Vagina (tissue), 2 donors: ENCODE measurements at places on chromosomes 11 and 22.

- no peak overlapping the region for H3K27ac ChIP-seq
- H3K4me3 ChIP-seq: no peak overlapping the region
Measured at GRCh38 chr11:113553915-113554314, 78.7 kb upstream of the DRD2 start.

DNA sequence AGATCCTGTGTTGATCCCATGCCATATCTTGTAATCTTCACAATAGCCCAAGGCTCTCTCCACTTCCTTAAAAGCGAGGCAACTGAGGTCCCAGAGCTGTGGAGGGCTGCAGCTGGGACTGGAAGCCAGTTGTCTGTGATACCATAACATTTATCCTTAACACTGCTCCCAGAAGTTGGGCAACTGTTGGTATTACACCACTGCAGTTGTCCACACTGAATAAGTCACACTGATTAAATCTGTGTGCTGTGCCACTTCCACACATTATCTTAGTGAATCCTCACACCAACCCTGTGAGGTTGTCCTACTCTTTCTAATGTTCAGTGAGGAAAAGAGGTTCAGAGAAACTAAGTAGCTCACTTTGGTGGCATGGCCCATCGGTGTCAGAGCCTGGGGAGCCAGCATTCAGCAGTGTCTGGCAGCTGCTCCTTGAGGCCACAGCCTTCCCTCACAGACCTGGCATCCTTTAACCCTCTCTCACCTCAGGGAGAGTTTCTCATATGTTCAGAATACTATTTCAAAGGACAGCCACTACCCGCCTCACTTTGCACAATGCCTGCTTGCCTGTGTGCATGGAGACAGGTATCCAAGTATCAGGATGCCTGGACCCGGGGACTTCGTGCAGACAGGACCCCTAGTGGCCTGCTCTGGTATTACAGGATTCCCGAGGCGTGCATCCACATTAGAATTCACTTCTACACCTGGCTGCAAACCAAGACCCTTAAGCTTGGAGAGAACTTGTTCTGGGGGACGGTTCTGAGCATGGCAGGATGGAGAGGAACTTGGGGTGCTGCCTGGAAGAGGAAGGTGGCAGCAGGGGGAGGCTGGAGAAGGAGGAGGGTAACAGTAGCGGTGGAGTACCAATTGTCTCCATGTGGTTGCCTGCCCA, 221.9 kb upstream of the TBCEL start:
- no peaks in the 10 kb centered on the region for H3K4me1 ChIP-seq
- H3K27ac ChIP-seq: no peak overlapping the region
- H3K27me3 ChIP-seq: no peaks in the 10 kb centered on the region
- no peaks in the 10 kb centered on the region for H3K36me3 ChIP-seq
- no peak overlapping the region for H3K4me3 ChIP-seq

- DNase-seq: no peak
- H3K36me3 ChIP-seq: no peaks in the 10 kb centered on the region
- peak overlapping the region; percentile 92 for H3K4me3 ChIP-seq
- peaks cover 45% of the 10 kb centered on the region for H3K4me1 ChIP-seq
- H3K27me3 ChIP-seq: no peaks in the 10 kb centered on the region
Measured at GRCh38 chr22:23893121-23893944, 850 bp upstream of the MIF start.

DNA sequence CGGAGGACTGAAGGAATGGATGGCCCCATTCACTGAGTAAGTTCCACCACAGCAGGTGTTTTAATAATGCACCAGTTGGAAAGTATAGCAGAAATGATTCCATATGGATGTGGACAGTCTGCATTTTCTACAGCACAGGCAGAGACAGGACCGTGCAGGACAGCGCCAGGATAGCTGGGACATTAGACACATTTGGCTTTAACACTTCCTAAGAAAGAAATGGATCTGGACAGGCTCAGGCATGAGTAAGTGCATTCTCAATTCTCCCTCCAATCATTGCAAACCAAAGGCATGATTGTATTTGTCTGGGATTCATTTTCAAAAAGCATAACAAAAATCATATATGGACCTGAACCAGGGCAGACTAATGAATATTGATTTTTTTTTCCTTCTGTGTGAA, 233.0 kb upstream of the POU2AF2 start:
- no peaks in the 10 kb centered on the region for H3K27me3 ChIP-seq
- no peak for DNase-seq
- no peaks in the 10 kb centered on the region for H3K4me1 ChIP-seq

DNA sequence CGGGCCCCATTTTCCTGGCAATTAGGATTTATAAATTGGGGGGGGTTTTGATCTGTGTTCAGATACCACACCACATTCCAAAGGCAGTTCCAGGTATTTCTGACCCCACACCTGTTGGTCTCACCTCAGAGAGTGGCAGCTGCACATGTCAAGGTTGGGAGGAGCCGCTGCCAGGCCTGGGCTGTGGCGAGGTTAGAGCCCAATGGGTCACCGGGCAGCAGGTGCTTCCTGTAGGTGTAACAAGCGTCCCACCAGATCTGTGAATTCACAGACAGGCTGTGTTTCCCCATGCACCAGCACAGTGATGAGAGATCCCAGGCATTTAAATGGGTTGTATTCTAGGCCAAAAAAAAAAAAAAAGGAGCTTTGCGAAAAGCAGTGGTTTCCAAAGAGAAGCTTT, 58.6 kb downstream of the CABIN1 start:
- H3K4me3 ChIP-seq: no peak overlapping the region
- DNase-seq: no peak
- H3K4me1 ChIP-seq: no peaks in the 10 kb centered on the region
- H3K27ac ChIP-seq: no peak overlapping the region
- H3K36me3 ChIP-seq: peaks cover 45% of the 10 kb centered on the region

- H3K4me3 ChIP-seq: no peak overlapping the region
- DNase-seq: peak; percentile 95
- H3K27ac ChIP-seq: no peak overlapping the region
- H3K27me3 ChIP-seq: no peaks in the 10 kb centered on the region
Measured at GRCh38 chr22:48748860-48749554, 1078.7 kb downstream of the BRD1 start.
